Hepatocyte (in vitro differentiated cells): ENCODE measurements at places on chromosomes 3 and 15. TPM values are rescaled to one million over a fixed set of nuclear protein-coding genes. Genes with fewer than 3 reads are reported as not detected.

DNA sequence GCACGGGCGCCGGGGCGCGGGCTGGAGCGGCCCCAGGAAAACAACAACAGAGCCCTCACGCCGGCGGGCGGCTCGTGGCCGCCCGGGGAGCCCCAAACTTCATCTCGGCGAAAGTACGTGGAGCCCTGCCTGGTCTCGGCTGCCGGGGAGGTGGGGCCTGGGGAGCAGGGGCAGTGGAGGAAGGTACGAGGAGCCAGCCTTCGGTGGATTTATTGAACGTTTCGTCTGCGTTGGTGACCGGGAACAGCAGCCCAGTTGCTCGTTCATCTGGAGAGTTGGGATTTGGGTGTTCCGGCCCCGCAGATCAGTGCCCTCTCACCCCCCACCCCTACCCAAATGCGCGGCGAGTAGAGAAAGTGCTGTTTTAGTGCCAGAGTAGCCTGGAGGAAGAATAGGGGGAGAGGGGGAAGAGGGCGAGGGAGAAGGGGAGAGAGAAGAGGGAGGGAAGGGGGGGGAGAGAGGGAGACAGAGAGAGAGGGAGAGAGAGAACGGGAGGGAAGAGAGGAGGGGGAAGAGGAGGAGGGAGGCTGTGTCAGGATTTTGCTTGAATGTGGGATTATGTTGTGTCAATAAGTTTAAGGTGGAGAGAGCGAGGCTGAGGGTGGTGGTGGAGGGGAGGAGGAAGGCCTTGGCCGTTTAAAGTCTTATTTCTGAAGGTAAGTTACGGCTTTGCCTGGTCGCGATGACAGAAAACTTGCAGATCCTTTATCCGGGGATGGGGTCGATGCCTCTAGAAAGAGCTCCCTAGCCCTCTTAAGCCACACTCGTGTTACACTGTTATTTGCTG is 970 bp downstream of the BBX start:
- peak; percentile 75 for DNase-seq

DNA sequence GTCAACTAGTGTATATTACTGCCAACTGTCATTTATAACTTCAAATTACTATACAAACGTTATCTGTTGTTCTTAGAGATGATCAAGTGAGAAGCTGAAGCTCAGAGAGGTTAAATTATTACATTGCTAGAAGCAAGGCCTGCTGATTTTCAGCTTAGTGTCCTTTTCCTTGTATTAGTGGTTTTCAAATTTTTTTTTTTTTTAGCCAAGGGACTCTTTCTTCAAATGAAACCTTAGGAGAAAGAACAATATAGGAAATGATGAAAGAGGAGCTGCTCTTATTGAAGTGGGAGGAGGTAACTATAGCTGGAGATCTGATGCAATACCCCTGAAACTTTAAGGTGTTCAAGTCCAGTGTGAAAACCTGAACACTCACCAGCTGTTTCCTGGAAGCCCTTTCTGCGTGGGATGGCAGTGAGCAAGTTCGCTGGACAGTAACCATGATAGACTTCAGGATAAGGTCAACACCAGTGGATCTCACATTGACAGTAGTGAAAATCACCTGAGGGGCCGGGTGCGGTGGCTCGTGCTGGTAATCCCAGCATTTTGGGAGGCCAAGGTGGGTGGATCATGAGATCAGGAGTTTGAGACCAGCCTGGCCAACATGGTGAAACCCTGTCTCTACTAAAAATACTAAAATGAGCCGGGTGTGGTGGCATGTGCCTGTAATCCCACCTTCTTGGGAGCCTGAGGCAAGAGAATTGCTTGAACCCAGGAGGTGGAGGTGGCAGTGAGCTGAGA is 376.2 kb downstream of the EDEM1 start:
- no peak for DNase-seq

- DNase-seq = no peak
Measured at GRCh38 chr3:161691677-161692076, 195.1 kb downstream of the OTOL1 start.

DNA sequence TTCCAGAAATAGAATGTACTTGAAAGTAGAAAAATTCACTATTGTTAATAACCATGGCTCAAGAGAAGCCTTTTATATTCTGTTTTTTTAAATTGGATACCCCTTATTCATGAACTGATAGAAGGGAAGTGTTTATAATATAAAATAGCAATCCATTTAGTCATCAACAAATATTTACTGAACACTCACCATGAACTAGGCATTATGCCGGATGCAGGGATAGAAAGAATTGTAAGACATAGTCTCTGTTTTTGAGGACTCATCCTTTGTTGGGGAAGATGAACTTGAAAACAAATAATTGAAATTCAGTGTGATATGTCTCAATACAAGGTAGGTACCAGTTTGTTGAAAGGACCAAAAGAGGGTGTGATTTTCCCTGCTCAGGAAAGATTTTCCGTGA is 160.9 kb upstream of the SATB1 start:
- no peak for DNase-seq

DNA sequence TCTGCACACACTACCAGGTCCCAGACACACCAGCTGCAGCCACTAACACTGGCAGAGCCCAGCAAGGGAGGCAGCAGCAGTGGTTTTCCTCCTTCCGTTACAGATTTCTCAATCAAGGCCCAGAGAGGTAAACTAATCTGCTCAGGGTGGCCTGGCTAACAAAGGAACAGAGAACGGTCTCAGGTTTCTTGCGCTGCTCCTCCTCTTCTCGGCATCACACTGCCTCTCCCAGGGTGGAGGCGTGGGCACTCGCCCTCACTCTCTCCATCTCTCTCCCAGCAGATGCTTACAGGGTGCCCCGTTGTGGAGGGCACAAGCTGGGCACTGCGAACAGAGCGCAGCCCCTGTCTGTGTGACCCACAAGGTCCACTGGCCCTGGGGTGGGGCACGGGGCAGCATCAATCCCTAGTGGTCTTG is 228.7 kb downstream of the VPS13C start:
- no peak for DNase-seq

DNA sequence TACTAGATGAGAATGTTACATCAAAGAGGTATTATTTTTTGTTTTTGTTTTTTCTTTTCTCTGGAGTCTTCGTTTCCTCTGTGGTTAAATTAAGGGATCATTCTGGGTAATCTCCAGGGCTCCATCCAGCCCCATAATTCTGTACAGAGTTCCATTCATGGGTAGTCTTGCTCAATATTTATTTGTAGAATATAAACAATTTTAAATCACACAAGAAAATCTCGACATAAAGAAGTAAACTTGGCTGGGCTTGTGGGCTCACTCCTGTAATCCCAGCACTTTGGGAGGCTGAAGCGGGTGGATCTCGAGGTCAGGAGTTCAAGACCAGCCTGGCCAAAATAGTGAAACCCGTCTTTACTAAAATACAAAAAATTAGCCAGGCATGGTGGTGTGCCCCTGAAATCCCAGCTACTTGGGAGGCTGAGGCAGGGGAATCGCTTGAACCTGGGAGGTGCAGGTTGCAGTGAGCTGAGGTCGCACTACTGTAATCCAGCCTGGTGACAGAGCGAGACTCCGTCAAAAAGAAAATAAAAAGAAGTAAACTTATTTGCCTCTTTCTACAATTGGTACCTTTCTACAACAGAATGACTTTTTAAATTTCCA is 166.8 kb upstream of the TGFBR2 start:
- DNase-seq = no peak

DNA sequence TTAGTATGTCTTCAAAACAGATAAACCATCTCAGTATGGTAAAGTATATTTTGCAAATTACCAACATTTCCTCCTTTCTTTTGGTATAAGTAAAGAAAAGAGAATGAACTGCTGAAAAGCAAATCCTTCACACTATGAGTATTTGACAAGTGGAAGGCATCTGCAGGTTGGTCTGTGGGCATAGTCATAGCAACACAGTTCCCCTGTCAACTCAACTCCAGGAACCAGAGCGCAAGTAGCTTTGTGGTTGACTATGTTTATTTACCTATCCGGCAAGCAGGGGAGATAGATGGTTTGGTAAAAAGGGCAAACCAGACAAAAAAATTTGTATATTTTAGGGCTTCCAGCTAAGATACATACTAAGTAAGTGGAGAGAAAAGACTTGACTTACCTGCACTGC is 88.3 kb upstream of the PPIB start:
- DNase-seq = no peak

DNA sequence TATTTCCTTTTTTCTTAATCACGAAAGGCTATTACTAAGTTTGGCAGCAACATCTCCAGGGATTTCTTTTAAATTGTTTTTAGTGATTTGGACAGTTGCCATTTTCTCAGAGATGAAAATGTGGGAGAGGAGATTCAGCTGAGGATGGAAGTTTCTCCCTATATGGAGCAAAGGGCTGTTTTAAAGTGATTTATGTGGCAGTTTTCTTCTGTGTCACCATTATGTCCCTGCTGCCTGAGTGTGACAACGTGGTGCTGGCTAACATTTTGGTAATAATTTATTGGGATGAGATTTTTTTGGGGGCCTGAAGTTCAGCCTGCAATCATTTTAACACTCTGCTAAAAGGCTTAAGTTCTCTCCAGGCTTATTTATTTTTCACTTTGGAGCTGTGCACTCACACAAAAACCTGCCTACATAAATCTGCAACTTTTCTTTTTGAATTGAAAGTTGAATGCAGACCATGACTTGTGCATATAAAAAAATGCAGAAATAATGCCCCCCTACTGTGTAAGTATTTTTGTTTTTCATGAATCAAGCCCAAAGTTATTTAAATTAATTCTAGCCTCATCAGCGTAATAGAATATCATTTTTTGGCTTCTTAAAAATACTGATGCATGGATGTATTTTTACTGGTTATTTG is 210.9 kb downstream of the ZIC1 start:
- no peak for DNase-seq

GRCh38 chr15:97012986-97013385 is 682.5 kb downstream of the NR2F2 start:
- no peak for DNase-seq

DNA sequence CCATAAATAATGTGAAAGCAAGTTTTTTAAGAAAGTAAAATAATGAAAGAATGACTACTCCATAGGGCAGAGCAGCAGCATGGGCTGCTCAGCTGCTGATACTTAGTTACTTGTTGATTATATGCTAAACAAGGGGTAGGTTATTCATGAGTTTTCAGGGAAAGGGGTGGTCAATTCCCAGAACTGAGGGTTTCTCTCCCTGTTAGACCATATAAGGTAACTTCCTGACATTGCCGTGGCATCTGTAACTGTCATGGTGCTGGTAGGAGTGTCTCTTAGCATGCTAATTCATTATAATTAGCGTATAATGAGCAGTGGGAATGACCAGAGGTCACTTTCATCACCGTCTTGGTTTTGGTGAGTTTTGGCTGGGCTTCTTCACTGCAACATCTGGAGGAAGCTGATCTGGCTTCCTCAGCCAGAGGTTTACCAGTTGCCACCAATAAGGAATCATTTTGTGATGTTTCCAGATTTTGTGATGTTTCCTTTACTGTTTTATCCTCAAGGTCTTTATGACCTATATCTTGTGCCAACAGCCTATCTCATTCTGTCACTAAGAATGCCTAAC is 121.8 kb upstream of the CHL1 start:
- no peak for DNase-seq

Gene AKAP13
- 80.9 and 82.8 TPM in 2 replicates for total RNA-seq

Gene PCOLCE2
- 10.8 and 11.2 TPM in 2 replicates for total RNA-seq
